DMS79 (cell line): ENCODE measurements at places on chromosomes 2 and 18.

- DNase-seq: no peak
Observed at GRCh38 chr2:71929482-71929772, 218.2 kb downstream of the CYP26B1 start.

DNA sequence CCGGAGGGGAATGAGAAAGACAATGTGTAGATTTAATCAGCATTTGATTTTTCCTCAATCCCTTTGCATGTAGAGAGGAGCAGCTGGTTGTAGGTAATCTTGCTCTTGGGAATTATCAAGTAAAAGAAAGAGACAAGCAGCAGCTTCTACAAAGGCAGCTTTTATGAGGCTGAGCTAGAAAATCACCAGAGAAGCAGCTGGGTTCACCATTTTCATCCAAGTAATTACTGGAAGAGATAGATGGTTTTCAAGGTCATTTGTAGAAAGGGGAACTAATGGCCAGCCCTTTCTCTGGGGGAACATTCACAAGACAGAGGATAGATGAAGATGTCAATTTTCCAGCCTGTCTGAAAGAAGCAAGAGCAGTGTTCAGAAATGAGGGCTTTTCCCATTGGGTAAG, 113.0 kb downstream of the RND3 start:
- DNase-seq: no peak

- DNase-seq: no peak
Observed at GRCh38 chr18:74785632-74786031, 188.0 kb downstream of the ZNF407 start.

GRCh38 chr2:144493027-144493809, 26.7 kb downstream of the ZEB2 start:
- no peak for DNase-seq

DNA sequence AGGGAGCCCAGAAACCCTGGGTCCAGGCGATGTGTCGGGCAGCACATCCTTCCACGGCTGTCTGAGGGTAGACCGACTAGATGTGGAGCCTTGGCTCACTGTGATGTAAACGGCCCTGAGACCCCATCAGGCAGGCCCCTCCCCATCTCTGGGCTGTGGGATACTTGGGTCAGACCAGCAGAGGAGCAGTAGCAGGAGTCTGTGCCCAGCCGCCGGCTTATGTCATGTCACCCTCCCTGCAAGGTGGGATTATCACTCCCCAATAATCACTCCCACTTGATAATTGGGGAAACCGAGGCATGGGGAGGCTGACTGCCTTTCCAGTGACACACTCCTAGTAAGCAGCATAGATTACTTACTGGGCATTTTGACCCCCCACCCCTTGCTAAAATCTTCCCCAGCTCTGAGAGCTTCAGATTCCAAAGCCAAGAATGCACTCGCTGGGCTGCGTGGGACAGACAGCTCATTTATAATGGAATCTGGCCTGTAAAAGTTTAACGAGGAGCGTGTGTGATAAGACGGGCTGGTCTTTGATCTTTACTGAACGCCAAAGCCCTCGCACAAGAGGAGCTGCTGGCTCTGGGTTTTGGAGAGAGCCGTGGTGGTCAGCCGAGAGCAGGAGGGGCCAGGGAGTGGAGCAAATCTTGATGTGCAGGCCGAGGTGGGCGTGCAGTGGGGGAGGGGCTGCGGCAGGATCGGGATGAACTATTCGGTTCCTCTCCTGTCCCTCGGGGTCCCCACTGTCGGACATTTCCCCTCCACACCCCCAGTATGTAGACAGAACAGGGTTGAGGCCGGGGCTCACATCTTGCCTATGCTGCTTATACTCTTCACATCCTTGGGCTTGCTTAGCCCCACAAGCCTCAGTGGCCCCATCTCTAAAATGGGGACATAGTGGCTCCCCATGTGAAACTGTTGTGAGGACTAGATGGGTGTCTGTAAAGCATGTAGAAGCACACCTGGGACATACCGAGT, 200.0 kb downstream of the GLI2 start:
- no peak for DNase-seq

DNA sequence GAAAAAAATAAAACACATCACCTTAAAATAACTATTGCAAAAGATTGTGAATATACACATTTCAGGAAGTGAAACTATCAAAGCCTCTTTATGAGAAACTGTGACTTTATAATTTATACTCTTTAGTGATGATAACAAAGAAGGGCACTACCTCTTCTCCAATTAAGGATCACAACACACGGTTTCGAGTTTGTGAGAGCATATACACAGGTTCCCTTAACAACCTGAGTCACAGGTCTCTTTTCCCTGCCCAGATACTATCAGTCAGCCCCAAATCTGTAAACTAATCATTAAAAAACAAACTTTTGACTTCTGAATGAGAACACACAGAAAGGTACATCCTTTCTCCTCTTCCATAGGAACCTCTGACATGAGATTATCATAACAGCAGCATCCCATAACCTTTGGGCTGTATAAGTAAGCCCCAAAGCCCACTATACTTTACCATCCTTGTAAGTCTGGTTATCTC, 44.9 kb downstream of the PTPN2 start:
- DNase-seq: no peak

- DNase-seq: no peak
Observed at GRCh38 chr18:31219395-31219794, 56.7 kb upstream of the DSC1 start.

GRCh38 chr2:172830482-172830881, 94.8 kb downstream of the RAPGEF4 start:
- DNase-seq: no peak

- no peak for DNase-seq
Observed at GRCh38 chr2:11667866-11668637, 1.9 kb downstream of the NTSR2 start.

DNA sequence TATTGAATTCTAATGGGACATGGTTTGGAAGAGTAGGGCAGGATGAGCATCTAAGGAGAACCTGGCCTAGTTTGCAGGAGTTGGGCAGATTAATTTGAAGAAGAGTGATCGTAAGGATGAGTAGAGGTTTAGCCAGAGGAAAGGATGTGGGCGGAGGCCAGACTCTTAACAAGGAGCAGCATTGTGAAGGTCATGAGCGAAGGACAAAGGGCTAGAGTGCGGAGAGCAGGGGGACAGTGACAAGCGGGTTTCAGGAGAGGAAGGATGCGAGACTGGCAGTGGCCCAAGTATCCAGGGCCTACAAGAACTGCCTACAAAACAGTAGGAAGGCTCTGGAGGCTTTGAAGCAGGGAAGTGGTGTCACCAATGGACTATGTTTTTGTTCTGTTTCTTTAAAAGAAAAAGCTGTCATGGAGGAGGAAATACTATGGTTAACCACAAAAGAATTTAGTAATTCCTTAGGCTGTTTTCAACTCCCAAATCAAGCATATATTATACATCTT, 20.1 kb downstream of the SLC66A3 start:
- DNase-seq: no peak

- no peak for DNase-seq
Observed at GRCh38 chr2:39625927-39626270, 39.8 kb upstream of the TMEM178A start.

- DNase-seq: no peak
Observed at GRCh38 chr18:63783394-63783793, 8.2 kb downstream of the SERPINB7 start.

GRCh38 chr2:8633186-8633734, 48.6 kb upstream of the ID2 start:
- DNase-seq: no peak

DNA sequence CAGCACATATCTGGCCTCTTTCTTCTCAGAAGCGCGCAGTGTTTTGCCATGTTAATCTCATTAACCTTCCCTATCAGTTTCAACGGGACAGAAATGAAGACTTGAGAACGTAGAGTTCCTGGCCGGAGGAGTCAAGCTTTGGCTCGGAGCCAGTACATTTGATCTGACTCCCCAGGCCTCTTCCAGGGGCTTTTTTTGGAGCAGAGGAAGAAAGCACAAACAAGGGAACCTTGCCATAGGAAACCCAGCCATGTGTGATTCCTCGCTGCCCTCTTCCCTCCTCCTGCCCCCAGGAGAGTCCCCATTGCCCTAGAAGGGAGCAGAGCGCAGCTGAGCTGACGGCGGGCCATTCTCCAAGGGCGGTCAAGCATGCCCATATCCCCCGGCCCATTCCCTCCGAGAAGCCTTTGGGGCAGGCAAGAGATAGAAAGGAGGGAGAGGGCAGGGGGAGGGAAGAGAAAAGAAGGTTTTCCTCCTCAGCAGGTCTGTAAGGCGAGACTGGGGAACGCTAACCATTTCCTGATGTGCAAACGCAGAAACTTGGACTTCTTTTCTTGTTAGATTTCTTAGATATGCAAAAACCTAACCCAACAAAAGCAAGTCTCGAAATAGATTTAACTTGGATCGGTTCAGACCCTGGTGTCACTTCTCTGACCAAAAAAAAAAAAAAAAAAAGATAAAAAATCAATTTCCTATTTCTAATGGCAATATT, 63.7 kb upstream of the POU3F3 start:
- no peak for DNase-seq

- no peak for DNase-seq
Observed at GRCh38 chr18:54392543-54393023, 34.9 kb downstream of the C18orf54 start.

DNA sequence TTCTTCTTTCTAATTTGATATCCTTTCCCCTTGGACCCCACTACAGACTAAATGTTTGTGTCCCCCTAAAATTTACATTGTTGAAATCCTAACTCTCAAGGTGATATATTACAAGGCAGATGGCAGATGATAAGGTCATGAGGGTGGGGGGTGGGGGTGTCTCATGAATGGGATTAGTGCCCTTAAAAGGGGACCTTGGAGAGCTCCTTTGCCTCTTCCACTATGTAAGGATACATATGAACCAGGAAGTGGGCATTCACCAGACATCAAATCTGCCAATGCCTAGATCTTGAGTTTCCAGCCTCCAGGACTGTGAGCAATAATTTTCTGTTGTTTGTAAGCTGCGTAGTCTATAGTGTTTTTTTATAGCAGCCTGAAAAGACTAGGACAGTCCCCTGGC, 89.1 kb downstream of the PLA2R1 start:
- no peak for DNase-seq

DNA sequence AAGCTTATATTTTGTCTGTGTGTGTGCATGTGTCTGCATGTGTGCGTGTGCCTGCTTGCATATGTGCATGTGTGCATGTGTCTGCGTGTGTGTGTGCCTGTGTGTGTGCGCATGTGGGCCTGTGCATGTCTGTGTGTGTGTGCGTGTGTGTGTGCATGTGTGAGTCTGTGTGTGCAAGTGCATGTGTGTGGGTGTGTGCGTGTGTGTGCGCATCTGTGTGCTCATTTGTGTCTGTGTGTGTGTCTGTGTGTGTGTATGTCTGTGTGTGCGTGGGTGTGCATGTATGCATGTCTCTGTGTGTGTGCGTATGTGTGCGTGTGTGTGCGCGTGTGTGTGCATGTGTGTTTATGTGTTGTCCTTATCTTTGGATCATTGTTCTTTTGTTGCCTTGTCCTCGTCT, 56.8 kb downstream of the DSC3 start:
- no peak for DNase-seq

DNA sequence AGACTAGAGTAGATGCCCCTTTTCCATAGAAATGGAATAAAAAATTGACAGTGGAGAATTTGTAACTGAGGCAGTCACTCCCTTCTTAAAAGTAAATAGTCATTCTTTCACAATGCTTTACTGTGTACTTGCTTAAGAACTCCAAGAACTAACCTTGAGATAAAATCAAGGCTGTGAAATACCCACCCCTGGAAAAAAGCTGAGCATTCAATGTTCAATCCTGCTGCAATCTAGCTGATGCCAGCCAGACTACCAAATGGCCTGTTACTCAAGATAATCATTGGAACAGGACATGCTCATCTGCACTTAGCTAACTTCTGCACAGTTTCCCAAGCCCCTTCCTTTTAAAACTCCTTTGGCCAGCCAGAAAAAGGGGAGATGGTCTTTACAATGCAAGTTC, 367.4 kb upstream of the GULP1 start:
- no peak for DNase-seq

GRCh38 chr18:37567994-37568359, 2.4 kb upstream of the CELF4 start:
- DNase-seq: peak; percentile 61

DNA sequence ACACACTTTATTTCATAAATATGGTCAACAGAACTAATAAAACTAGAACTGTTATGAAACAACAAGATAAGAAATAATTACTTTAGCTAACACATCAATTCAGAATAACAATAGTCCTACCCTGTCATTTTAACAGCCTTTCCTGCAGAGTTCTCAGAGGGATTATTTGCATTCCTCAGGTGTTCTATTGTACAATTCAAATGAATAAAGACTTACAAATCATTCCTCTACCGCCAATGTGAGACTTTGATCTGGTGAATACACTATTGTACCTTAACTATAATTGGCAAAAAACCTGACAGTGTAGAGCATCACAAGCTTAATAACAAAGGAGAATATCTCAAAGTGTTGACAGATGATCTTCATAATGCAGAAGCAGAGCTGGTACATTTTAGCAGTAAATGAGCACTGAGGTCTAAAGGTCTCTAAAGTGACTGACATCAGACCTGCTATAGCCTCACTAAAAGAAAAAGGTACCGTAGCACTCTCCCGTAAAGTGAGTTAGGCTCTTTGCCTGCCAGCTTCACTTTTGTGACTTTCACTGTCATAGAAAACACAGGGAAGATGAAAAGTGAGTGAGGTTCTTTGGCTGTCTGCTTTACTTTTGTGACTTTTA, 118.8 kb upstream of the SP3 start:
- no peak for DNase-seq

- no peak for DNase-seq
Observed at GRCh38 chr2:118062048-118062447, 26.2 kb upstream of the INSIG2 start.

- no peak for DNase-seq
Observed at GRCh38 chr18:55245211-55245614, 286.0 kb upstream of the CCDC68 start.

DNA sequence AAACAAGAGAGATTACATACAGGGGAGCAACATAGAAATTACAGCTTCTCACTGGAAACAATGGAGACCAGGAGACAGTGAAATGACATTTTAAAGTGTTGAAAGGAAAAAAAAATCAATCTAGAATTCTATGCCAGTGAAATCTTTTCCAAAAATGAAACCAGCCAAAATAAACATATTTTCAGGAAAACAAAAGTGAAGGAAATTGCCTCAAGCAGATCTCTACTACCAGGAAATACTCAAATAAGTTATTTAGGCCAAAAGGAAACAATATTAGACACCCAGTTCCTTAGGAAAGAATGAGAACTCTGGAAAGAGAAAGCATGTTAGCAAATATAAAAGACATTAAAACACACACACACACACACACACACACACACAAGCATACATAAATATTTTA, 339.9 kb upstream of the NCKAP5 start:
- DNase-seq: no peak
